ENCODE measurements at places on chromosomes 6 and 20.

DNA sequence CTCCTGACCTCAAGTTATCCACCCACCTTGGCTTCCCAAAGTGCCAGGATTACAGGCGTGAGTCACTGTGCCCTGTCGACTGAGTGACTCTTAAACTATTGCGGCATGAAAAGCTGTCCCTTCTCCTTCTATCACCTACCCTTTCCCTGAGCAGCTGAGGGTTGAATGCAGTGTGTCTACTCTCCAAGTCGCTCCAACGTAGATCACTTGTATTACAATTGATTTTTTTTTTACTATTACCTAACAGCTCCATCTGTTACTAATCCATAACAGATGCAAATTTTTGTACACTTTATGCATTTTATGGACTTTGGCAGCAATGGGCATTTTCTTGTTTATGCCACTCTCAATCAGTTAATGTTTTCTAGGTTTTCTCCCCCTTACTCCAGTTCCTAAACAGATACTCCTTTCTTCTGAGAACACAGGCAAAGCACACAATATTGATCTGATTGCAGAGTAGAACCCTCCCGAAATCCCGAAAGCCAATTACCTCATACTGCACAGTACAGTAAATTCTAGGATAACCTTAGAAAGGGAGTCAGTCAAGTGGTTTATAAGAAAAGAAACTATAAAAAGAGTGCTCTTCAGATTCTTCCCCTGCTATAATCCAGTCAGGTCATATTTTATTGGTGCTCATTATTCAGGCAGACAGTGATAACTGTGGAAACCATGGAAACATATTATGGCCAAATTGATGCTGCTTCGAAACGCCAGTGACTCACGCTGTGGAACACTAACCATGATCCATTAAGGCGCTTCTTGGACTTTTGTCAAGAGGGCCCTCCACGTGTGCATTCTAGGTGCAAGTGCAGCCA is 273.0 kb downstream of the ADGB start:
- no peak for DNase-seq

DNA sequence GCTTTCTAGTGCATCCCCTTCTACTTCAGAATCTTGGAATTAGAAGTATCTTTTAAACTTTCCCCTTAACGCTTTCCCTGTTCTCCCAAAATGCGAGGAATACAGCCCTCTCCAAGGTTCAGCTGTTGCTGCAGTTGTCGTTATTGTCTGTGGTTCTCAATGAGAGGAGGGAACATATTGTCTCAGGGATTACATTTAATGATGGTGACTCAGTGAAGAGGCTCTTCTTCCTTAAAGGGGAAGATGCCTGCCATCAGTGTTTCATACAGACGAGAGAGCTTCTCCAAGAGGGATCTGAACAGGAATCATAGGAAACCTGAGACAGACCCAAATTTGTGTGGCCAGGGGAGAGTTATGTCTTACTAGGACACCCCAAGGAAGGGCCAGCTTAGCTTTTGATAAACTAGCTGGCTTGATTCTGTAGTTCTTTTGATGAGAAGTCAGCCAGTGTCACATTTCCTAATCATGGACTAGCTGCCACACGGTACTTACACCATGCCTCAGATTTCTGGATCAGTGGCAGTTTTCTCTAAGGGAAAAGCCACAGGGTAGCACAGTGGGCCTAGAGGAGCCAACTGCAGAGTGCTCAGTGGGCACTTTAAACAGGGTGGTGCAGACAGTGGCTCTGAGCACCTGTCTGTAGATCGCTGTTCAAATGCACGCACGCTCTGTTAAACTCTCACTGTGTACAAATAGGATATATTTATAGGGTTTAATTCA is 59.7 kb upstream of the TMEM181 start:
- peak; percentile 81 for DNase-seq

DNA sequence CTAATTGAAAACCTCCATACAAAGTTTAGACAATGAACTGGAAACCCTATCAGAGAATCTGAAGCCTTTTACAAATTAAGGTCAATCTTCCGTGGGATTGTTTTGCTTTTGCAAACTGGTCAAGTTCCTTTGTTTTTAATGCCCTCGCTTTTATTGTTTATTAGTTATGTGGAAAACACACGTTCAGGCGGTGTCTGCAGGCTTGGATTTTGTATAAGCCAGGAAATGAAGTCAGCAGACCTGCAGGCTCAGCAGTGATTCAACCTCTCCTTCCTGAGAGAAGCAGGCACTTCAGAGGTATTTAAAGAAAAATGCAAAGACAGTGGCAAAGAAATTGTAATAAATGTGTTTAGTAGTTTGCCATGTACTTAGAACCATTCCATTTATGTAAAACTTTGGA is 103.4 kb upstream of the PDE10A start:
- DNase-seq: no peak

GRCh38 chr20:59782986-59783640 is 150.3 kb downstream of the SYCP2 start:
- DNase-seq: peak; percentile 32

All from NCI-H2029 treated with DMSO at 0.1 percent for 48 hours (cell line).